Kidney tubule cell (primary cell): ENCODE measurements at places on chromosomes 4 and X.

DNA sequence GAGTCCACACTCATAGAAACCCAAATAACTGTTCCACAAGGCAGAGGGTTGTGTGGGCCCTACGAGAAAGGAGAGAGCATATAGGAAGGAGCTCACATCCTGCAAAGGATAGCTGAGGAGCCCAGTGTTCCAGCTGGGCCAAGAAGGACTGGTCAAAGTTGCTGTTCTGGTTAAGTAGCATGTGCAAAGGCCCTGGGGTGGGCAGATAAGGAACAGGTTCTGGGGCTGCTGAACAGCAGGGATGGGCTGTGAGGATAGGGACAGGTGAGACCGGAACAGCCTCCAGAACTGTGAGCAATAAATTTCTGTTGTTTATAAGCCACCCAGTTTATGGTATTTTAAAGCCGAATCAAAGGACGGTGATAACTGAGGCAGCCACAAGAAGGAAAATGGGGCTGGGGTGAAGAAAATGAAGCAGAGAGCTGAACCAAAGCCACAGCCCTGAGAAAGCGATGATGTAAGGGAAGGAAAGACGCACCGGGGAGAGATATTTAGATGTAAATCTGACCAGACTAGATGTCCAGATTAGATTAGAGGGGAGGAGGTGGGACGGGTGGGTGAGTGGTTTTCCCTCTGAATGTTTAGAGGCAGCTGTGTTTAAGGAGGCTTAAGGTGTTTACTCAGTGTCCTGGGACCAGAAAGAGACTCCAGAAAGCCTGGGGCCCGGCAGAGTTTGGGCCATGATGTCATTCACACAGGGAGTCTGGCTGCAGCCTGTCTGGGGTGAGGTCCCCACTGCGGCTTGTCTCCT lies 180.8 kb upstream of the BCOR start:
- peak; percentile 25 for DNase-seq

- DNase-seq = no peak
Observed at GRCh38 chr4:3287972-3288570, 4.8 kb upstream of the RGS12 start.

- DNase-seq = peak; percentile 73
Observed at GRCh38 chr4:22389240-22389870, 126.5 kb downstream of the ADGRA3 start.

DNA sequence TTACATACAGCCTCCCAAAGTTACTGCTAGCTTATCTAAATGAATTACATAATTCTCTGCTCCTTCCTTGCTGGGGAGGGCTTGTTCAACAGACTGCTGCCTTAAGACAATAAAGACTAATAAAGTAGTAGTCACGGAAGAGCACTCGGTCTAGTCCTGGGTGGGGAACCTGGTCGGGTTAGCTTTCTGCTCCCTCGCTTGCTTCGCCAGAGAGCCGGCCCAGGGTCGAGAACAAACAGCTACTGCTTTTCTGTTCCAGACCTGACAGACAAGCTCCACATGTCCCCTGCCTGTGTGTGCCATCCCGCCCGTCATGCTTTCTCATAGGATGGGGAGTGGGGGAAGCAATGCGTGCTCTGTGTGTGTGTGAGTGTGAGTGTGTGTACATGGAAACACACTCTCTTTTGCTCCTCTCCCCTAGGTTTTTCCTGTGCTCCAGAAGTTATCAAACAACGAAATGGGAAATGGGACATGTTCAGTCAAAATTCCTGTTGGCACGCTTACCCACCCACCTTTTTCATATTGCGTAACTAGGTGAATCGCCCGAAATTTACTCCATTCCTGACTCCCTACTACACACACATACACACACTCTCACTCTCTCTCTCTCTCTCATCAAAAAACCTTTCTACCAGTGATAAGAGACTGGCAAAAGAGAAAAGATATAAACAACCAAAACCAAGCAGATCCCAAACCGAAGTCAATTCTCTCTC lies 1.3 kb downstream of the NPY1R start:
- no peak for DNase-seq

- no peak for DNase-seq
Observed at GRCh38 chr4:144948009-144948408, 150.0 kb downstream of the ANAPC10 start.

DNA sequence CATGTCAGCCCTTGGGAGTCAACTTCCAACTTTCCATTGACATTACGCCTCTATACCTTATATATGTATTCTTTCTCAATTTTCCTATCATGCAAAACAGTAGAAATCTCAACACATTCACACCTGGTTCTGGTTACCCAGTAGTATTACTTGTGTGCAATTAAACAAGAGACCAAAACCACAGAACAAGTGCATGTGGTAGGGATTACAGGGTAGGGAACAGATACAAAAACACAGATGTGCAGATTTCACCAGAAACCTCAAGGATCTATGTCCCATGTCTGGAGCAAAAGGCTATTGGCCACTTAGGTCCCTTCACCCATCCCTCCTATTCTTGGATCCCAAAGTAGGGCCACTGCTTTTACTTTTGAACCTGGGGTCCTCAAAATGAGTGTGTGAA lies 143.6 kb upstream of the ZCCHC13 start:
- DNase-seq = no peak

- DNase-seq = peak; percentile 62
Observed at GRCh38 chr4:100422894-100423293, 94.9 kb downstream of the EMCN start.

- peak; percentile 51 for DNase-seq
Observed at GRCh38 chr4:108991551-108992328, 228.9 kb upstream of the ETNPPL start.

- DNase-seq = no peak
Observed at GRCh38 chr4:105870963-105871362, 24.3 kb upstream of the NPNT start.

GRCh38 chr4:20299515-20299914 lies 47.8 kb downstream of the SLIT2 start:
- peak; percentile 31 for DNase-seq

GRCh38 chr4:101366331-101366730 lies 19.0 kb upstream of the PPP3CA start:
- no peak for DNase-seq

GRCh38 chr4:27154706-27155105 lies 294.1 kb downstream of the STIM2 start:
- peak; percentile 65 for DNase-seq

DNA sequence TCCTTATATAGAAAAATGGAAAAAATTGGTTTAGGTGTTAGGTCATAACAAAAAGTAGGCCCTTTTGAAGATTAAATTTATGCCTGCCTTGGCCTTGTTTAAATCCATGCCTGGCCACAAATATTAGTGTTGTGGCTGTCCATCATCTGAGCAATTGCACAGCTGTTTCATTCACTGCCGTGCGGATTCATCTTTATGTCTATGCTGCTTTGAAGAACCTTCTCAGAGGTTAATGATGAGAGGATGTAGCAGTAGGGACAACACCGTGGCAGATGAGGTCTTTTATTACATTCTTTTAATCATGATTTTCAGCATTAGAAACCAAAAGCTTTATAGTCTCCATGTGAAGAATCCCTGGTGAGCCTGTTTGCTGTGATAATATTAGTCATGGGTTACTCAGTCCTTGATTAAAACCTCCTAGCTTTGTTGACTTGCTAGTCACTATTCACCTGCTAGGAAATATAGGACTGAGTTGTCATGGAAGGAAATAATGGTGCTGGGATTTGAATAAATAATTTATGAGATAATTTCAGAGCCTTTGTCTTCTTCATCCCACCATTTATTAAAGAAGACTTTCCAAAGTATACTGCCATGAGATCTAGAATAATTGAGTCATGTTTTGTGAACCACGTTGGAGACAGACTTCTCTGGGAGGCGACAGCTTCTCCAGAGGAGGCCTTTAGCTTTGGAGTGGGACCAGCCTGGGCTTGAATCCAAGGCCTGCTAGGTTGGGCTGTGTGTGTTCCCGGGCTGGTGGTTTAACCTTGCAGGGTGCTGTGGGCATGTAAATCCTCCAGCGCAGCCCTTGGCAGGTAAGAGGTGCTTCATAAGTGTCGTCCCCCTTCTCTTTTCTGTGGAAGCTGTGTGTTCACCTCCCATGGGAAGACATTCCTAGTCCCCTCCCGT lies 53.5 kb downstream of the PTTG2 start:
- peak; percentile 57 for DNase-seq

DNA sequence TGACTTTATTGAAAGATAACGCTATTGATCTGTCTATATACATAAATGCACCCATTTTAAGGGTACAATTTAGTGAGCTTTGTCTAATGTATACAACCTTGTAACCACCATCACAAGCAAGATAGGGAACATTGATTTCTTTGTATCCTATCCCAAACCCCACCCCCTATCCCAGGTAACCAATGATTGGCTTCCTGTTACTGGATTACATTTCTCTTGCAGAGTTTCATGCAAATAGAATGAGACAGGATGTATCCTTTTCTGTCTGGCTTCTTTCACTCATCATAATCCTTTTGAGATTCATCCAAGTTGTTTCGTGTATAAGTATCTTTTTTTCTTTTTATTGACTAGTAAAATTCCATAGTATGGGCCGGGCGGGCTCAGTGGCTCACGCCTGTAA lies 1.6 kb upstream of the GRIPAP1 start:
- DNase-seq = no peak

DNA sequence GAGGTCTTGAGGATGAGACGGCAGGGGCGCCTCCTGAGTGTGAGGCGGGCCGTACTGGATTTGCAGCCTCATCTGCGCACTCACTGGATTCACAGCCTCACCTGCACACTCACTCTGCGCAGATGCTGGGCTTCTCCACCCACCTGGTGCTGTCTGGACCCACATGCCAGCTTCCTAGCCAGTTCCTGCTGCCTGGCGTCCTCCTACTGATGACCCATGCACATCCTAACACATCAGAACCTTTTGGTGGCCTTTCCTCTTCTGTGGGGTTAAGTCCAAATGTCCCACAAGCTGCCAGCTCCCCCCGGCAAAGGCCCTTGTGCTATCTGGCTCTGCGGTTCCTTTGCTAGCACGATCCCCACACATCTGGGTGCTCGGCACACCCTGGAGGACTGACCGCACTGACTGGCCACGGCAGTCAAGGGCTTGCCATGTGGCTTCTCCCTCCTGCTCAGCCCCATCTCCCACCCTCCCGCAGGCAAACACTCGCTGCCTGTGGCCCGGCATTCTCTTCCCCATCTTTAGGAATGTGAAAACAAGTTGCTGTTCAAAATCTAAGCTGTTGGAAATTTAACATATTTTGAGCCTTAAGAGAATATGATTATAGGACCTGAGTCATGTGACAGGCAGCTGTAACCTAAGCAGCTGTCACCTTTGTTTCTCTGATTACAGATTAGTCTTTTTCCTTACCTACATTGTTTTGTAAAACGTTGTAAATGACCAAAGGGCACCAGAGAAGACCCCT lies 39.4 kb upstream of the AFAP1 start:
- no peak for DNase-seq

DNA sequence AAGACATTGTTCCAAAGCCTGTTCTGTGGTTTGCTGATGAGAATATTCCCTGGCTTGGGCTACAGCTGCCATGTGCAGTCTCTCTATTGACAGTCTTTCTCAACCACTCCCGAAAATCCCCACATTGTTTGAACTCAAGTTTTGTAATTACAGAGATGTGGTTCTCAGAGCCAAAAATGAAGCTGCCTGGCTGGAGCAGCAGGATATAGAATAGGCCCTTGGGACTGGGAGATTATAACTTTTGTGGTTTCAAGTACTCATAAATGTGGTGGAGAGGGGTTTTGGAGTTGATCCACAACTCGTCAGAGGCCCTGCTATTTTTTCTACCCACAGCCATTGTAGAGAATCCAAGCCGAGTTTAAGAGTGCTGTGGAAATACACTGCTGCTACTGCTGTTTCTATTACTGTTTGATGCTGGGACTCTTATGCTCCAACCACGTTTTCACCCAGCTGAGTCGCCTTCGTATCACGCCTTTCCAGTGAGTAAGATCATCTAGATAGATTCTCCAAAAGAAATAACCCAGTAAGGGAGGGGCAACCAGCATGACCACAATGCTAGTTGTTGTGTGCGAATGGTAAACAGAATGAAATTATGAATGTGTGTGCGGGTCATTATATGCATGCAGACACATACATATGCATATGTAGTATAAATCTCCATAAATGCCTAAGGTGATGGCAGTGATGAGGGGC lies 57.1 kb upstream of the ATXN3L start:
- peak; percentile 64 for DNase-seq

GRCh38 chr4:1323635-1324442 lies 23.2 kb upstream of the UVSSA start:
- DNase-seq = peak; percentile 96

DNA sequence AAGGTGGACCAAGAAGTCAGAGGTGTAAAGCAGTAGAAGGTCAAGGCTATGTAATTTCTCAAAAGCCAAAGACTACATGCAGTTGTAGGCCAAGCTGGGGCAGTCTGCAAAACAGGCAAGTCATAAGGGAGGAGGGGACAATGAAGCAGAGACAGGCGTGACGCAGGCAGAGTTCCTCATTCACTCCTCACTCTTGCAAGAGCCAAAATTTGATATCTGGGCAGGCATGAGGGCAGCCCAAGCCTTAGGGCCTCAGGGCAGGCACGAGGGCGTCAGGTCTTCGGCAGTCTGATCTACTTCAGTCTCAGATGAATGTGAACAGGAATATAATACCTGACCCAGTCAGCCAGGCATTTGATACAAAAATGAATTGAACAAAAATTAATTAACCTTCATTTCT lies 86.4 kb upstream of the AGA start:
- DNase-seq = no peak
